ENCODE measurements at places on chromosomes 3 and 15.

DNA sequence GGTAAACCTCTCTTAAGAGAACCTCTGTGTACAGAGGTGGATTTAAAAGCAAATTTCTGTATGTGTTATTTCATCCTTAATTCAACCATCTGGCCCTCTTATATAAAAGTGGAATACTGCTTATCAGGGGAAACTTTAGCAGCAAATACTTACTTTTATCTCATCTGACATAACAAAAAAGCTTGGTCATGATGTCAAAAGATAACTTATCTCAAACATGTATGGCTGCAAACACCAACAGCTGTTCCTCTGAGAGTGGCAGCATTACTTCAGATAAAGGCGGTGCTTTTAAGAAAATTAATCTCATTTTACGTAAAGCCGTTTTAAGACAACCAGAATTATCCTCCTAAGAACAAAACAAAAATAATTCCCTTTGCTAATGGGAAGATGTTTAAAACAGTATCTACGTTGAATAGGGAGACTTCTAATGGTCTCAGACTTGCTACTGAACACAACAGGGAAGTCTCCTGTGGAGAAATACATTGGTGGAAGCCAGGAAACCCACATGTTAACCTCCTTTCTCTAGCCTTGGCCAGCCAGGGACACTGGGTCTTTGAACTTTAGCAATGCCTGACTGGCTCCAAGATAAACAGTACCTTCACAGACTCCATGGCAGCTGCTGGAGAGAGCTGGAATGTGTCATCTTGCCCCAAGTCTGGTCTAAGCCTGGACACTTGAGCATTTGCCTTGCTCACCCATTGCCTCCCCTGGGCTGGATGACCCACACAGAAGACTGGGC lies 18.1 kb downstream of the ARRDC4 start:
- no peak for DNase-seq

GRCh38 chr3:180278583-180279188 lies 241.9 kb upstream of the PEX5L start:
- no peak for DNase-seq

DNA sequence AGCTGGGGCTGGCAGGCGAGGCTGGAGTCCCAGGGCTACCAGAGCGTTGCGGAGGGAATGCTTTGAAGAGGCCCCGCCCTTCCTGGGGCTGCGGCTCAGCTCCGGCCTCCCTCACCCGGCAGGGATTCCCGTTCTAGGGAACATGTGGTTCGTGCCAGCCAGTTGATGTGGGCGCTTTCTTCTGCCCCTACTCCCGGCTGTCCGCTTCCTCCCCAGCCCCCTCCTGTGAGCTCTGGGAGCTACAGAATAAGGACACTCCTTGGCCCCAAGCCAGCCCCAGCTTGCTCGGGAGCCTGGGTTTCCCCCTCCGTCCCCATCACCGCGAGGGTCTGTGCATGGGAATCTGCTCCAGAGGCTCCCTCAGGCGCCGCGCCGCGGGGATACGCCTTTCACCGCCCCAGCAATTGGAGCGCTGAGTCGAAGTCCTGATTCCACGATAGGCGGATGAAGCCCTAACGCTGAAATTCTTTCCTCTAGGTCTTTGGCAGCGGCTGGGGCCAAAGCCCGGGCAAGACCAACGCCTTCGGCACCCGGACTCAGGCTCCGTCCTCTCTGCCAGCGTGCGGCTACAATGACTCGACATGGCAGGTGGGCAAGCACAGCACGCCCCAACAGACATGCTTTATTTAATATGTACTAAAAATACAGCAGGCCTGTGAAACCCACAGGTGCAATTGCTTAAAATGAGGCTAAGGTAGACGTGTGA lies 69.5 kb downstream of the KLF15 start:
- no peak for DNase-seq

DNA sequence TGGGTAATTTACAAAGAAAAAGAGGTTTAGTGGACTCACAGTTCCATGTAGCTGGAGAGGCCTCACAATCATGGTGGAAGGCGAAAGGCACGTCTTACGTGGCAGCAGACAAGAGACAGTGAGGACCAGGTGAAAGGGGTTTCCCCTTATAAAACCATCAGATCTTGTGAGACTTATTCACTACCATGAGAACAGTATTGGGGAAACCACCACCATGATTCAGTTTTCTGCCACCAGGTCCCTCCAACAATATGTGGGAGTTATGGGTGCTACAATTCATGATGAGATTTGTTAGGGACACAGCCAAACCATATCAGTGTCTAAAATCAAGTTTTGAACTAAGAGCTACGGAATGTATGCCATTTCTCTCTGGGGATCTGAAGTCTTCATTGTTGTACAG lies 354.8 kb upstream of the C2CD4B start:
- DNase-seq, result no peak
